ENCODE measurements at places on chromosomes 3 and 15.

- DNase-seq, result no peak
Measured at GRCh38 chr15:51840692-51841091, 11.2 kb downstream of the TMOD3 start.

DNA sequence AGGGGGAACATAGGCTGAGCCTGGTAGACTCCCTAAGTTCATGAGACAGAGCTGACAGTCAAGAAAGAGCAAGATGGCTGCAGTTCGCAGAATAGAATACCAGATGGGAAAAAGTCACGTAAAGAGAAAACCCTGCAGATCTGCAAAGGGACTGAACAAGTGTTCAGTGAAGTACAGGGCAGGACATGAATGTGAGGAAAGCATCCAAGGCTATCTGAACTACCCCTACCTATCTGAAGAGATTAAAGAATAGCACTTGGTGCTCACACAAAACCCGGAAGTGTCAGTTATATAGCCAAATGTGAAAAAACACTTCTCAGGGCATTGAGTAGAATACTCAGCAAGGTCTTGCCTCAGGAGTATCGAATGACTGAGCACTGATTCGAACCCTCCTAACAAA is 44.0 kb downstream of the GOLGB1 start:
- no peak for DNase-seq

DNA sequence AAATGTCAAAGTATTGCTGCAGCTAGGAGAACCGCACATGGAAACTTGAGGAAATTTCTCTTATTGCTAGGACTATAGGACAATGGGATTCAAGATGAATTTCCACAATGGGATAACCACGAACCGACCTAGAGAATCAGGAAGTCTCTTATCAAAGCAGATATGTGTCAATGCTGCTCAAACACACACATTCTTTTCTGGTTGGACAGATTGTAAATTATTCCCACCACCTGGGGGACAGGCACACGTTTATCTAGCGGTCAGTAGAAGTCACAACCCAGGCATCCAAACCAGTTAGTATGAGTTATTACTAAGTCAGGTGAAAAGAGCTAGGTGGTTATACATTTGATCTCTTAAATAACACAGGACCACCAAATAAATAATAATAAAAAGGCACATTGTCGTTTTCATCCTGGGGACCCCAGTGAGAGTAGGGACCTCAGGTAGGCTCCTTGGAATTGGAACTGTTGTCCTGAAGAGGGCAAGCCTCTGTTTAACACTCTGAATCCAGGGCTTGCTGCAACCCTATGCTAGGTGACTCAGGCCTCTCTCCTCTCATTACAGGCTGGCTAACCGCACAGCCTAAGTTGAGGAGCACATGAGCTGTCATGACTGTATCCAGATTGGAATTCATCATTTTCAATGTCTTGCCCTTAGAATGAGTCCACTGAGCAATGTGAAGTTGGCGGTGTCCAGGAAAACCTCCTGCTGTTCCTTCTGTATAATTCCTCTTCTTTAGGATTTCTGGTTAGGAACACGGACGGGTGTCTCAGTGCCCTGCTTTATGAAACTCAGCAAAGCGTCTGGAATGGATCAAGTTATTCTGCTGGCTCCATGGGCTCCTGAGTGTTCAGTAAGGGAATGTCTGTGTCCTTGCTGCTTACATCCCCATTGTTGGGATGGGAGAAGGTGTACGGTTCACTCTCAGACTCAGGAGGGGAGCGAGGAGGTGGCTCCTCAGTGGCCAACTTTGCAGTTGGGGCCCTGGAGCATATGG is 59.0 kb downstream of the CLEC3B start:
- DNase-seq, result no peak

DNA sequence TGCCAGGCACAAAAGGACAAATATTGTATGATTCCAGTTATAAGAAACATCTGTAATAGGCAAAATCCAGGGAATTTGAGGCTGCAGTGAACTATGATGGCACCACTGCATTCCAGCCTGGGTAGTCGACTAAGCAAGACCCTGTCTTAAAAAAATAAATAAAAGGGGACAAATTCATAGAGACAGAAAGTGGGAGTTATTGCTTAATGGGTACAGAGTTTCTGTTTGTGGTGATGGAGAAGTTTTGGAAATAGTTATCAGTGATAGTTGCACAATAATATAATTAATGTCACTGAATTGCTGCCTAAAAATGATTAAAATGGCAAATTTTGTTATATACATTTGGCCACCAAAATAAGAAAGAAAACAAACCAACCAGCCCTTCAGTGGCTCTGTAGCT is 27.6 kb upstream of the CNBP start:
- no peak for DNase-seq

DNA sequence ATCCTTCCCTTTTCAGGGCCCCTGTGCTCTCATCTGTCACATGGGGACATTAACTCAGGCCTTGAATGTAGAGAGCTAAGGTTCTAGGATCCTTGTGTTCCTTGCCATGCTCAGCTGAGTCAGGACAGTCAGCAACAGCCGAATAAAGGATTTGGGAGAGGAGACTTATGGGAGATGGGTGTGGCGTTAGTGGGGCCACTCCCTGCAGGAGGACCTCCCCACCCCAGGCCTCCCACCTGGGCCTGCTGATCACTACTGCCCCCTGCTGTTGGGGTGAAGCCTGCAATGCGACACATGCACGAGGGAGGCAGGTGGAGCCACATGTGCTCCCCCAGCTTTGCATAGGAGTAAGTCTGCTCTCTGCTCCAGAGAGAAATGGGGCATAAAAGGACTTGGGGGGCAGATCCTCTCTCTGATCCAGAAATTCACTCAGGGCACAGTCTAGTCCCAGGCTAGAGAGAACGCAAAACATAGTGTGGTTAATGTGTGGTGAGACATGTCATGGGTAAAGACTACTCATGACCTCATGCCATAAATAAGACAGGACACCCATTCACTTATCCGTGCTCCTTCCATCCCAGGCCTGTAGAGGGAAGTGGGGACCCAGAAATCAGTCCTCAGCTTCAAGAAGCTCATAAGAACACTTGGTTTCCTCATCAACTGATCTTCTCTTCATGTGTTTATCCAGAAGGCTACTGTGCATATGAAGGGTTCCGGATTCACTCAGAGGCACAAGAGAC is 19.4 kb downstream of the RBP1 start:
- DNase-seq, result no peak

DNA sequence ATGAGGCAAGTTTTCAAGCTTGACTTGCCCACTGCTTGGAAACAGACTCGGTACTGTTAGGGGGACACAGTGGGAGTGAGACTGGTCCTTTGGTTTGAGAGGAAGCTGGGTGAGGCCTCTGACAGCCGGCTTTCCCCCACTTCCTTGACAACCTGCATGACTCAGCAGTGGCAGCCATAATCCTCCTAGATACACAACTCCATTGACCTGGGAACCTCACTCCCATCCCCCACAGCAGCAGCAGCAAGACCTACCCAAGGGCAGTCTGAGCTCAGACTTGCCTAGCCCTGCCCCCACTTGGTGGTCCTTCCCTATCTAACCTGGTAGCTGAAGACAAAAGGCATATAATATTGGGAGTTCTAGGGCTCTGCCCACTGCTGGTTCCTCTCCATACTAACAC is 1043.5 kb upstream of the ALCAM start:
- no peak for DNase-seq

GRCh38 chr15:100765467-100766241 is 114.0 kb upstream of the ALDH1A3 start:
- DNase-seq, result no peak

- DNase-seq, result no peak
Measured at GRCh38 chr3:171685116-171685895, 125.0 kb downstream of the PLD1 start.

- no peak for DNase-seq
Measured at GRCh38 chr3:128584412-128585020, 66.1 kb downstream of the RPN1 start.

GRCh38 chr3:30855400-30856292 is 38.8 kb downstream of the GADL1 start:
- DNase-seq, result no peak

DNA sequence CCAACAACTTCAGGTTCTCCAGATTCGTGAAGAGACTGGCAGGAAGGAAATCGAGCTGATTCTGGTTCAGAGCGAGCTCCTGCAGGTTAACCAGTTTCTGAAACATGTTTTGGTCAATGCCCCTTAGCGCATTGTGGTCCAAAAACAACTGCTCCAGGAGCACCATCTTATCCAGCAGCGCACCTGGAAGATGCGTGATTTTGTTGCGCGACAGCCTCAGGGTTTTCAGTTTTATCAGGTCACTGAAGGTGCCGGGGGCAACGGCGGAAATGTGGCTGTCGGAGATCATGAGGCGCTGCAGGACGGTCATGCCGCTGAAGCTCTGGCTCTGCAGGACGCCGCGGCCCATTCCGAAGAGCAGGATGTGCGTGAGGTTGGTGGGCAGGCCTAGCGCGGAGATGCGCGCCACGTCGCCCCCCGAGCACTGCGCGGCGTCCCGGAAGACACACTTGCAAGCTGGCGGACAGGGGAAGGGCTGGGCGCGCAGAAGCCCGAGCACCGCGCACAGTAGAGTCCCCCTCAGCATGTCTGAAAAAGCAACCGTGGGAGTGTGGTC is 1.2 kb downstream of the GP5 start:
- peak; percentile 39 for DNase-seq

DNA sequence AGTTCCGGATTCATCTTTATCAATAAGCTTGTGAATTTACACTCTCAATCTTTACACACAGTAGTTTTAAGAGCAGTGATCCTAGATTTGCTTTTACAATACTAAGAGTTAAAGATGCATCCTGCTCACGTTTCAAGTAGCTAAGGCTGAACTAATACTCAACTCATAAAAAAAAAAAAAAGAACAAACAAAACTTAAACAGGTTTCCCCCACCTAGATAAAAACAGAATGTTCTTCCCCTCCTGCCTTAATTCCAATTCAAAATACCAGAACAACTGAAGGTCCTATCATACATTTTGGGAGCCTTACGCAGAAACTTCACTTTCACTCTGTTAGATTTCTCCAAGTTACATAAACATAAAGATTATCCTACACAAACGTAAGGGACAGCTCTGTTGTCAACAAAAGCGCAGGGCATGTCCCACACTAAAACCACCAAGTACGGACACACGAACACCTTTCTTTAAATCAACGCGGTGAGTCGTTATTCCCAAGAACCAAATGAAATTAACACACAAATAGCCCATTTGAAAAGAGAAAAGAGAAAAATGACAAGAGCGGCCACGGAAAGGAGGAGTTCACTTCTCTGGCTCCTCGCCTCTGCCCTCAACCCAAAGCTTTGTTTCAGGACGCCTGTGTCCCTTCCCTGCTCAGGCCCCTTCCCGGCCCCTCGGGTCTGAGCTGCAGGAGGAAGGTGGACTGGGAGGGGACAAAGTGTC is 941 bp downstream of the CBLB start:
- DNase-seq, result no peak

GRCh38 chr15:66452971-66453580 is 44.5 kb downstream of the SNAPC5 start:
- no peak for DNase-seq

DNA sequence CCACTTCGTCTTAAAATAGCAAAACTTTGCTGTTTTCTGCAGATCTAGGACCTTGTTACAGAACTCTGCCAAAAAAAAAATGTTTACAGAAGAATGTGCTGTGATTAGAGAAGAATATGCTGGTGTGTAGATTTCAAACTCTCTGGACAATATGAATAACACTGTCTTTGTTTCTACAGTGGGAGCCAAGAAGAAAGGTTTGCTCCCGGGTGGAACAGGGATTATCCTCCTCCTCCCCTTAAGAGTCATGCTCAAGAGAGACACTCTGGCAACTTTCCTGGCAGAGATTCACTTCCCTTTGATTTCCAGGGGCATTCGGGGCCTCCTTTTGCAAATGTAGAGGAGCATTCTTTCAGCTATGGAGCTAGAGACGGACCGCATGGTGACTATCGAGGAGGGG is 27.3 kb downstream of the RBM6 start:
- DNase-seq, result no peak

- DNase-seq, result no peak
Measured at GRCh38 chr15:99315636-99316035, 64.4 kb downstream of the LRRC28 start.

DNA sequence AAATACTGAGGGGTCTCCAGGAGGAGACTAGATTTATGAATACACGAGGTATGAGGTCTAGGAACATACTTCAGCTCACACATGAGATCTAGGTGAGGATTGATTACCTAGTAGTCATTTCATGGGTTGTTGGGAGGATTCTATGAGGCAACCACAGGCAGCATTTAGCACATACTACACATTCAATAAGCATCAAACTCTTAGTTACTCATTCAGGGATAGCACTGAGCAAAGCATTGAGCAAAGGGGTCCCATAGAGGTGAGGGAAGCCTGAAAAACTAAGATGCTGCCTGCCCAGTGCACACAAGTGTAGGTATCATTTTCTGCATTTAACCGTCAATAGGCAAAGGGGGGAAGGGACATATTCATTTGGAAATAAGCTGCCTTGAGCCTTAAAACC is 4.5 kb downstream of the CCR5 start:
- no peak for DNase-seq

DNA sequence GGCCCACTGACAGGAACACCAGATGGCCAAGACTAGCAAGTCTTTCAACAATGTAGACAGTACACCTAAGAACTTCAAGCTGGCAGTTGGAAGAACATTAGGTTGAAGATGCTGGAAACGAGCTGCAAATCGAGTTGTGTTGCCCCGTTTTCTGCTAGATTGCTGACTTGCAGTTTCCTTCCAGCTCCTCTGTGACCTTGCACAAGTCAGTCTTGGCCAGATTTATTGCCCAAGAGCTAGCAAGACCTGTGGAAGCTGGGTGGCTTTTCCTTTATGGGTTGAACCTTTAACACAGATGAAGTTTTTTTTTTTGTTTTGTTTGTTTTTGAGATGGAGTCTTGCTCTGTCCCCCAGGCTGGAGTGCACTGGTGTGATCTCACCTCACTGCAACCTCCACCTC is 2.9 kb upstream of the RBM6 start:
- no peak for DNase-seq

DNA sequence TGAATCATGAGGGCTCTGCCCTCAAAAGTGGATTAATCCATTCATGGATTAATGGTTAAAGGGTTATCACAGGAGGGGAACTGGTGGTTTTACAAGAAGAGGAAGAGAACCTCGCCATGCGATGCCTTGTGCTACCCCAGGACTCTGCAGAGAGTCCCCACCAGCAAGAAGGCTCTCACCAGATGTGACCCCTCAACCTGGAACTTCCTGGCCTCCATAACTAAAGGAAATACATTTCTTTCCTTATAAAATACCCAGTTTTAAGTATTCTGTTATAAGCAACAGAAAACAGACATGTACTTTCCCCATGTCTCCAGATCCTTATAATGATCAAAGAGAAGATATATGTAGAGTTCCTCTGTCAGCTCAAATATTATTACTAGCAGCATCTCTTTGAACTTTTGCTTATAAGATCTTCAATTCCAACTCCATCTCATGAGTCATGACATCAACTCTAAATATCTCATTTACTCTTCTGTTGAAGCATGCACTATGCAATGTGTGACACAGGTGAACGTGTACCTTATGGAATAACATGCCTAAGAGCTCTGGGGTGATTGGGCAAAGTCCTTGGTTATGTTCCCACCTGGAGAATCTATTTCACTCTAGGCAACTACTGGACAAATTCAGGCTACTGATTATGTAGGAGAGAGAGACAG is 37.5 kb upstream of the ZBTB38 start:
- no peak for DNase-seq

- no peak for DNase-seq
Measured at GRCh38 chr3:94414418-94414817, 351.6 kb downstream of the NSUN3 start.
